BJ (cell line): ENCODE measurements at places on chromosomes 11 and 22.

DNA sequence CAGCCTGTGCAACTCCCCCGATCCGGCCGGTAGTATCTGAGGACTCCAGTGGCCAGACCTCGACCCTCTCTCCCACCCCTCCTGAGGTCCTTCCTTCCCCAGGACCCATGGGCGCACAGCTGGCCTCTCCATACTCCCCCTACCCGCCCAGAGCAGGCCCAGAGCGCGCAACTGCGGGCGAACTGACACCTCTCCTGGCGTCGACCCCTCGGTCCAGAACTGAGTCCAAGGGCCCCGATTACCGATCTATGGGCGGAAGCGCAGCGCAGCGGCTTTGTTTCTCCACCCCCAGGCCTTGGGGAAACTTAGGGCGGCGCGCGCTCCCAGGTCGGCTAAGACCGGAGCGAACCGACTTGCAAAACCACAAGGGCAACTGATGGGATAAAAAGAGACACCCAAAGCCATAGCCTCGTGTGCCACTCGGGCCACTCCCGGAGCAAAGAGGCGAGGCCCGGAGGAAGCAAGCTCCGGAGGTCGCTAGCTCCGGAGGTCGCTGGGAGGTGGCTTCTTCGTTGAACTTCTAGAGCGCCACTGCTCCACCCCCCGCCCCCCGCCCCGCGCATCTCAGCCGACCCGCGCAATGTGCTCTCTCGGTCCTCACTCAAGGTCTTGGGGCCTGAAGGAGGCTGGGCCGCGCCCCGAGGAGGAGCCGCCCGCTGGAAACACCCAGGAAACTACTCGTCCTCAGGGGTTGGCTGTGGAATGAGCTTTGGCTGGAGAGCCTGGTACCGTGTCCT, 9.8 kb upstream of the ALX4 start:
- no peak for DNase-seq

GRCh38 chr11:80343436-80343835, 902.6 kb upstream of the TENM4 start:
- DNase-seq = no peak

DNA sequence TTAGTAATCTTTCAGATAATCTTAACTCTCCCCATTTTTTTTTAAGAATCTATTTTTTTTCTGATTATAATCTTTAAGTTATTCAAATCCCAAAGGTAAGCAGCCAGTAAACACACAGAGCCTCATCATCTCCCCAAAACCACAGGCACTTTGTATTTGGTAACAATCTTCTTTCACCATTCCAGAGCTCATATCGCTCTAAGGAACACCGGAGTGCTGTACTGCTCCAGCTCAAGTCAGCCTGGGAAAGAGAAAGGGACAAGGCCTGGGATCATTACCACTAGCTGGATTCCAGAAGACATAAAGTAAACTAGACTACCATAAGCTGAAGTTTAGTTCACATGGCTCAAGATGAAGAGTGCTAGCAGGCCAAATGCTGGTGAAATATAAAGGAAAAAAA, 73.0 kb upstream of the APOA1 start:
- DNase-seq = no peak

- DNase-seq = no peak
Measured at GRCh38 chr22:45626198-45626651, 45.4 kb upstream of the ATXN10 start.

DNA sequence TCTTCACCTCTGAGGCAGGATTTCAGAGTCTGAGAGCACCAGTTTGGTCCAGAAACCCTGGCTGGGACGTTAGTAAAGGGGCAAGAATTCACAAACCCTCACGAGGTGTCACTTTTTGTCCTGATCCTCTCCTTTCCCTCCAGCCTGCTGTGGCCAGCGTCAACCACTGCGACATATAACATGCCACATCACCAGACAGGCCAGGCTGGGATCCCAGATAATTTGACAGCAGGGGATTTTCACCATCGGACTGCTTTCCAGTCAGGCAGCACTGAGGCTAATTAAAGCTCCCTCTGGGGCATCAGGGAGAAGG, 36.8 kb upstream of the RBFOX2 start:
- no peak for DNase-seq

DNA sequence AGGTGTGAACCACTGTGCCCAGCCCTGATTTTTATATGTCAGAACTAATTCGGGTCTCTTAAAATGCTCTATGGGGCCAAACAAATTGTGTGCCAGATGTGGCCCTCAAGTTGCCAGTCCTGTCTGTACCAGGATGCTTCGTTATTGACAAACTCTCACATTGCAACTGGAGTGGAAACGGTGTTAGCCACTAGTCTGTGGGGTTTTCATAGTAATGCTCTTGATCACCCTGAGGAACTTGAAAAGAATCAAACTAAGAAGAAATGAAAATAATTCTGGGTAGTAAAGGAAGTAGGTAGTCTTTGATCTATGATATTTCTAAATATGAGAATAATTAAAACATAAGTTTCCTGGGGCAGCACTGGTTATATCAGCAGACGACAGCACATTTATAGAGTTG, 67.3 kb upstream of the ADSL start:
- no peak for DNase-seq

GRCh38 chr11:62176766-62177165, 13.2 kb upstream of the SCGB1D1 start:
- DNase-seq = no peak

DNA sequence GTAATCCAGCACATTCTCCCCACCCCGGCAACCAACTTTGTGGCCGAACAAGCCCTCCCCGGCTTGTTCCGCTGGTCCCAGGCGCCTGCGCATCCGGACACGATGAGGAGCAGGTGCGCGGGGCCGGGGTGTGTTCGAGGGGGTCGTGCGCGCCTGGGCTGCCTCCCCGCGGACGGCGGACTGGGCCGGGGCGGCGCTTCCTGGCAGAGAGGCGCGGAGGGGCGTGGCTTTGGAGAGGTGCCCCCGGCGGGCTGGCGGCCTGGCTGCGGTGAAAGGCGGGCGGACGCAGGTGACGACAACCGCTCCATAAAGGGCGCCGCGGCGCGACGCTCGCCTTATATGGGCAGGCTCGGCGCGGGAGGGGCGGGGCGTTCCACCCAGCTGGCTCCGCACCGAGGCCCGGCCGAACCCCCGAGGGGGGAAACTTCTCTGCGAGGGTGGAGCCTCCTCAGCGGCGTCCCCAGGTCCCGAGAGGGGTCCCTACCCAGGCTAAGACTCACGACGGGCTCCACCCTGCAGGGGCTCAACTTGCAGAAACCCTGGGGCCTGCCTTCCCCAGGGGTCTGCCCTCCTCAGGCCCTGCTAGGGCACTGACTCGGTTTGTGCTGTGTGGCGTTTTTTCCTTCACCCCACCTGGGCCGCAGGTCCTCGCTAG, 26.4 kb downstream of the TXN2 start:
- no peak for DNase-seq

GRCh38 chr11:120208777-120209176, 2.1 kb upstream of the OAF start:
- no peak for DNase-seq

DNA sequence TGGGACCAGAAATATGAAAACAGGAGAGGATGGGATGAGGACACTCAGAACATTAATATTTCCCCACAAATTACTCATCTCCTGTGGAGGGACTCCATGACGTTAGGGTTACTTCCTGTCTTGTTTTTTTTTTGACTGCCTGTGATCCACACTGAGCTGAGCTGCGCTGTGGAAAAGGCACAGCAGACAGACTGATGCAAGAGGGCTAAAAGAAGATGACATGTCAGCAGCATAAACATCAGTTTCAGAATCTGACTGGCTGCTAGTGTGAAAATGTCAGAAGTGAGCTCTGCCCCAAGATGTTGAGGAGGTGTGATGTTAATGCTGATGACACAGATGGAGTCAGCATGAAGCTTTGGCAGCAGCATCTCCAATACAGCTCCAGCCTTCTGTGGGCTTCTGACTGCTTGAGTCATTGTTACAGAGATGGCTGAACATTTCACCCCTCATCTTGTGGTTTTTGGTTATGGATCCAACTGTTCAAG, 286.8 kb downstream of the BLID start:
- peak; percentile 98 for DNase-seq

- no peak for DNase-seq
Measured at GRCh38 chr22:24160546-24160945, 20.7 kb upstream of the SUSD2 start.

DNA sequence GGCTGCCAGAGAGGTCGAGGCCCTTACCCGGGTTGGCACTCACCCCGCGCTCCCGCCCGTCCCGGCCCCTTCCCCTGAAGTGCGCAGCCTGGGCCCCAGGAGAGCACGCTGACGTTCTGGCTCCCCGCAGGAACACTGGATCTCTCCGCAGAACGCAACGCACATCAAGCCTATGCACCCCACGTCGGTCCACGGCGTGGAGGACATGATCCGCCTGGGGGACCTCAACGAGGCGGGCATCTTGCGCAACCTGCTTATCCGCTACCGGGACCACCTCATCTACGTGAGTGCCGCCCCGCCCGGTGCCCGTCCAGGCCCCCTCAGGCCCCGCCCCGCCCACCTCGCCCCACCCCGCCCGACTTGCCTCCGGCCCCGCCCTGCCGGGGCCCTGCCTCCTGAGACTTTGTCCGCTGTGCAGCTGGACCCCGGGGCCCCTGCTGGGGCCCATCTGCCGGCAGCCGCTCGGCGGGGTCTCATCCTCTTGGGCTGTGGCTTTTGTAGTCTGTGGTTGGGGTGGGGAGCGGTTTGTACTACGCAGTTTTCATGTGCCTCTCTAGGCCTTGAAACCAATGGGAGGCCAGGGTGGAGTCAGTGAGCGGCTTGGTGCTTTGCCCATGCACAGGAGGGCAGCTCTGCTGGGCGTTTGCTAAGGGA, 19.7 kb downstream of the MYO7A start:
- DNase-seq = no peak

DNA sequence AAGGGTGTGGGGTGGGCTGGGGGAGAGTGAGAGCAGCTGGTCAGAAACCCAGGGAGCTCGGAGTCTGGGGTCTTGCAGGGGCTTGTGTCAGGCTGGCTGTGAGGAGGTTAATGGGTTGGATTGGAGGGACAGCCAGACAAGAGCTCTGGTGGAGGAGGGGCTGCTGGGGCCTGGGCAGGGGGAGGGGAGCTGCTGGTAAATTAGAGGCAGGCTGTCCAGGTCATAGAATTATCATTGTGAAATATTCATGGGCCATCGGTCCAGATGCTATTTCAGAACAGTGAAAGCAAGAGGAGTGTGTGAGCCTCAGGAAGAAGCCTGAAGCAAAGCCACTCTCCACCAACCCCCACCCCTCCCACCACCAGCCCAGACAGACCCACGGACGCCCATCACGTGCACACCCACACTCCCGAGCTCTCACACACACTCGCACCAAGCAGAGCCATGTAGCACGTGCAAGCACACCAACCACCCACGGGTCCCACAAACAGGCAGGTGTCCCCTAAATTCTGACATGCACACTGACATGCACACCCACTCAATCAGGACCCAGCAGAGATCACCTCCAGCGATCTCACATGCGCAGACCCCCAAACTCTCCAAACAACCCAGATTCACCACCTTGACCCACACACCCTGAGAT, 18.8 kb downstream of the RTN4RL2 start:
- no peak for DNase-seq

DNA sequence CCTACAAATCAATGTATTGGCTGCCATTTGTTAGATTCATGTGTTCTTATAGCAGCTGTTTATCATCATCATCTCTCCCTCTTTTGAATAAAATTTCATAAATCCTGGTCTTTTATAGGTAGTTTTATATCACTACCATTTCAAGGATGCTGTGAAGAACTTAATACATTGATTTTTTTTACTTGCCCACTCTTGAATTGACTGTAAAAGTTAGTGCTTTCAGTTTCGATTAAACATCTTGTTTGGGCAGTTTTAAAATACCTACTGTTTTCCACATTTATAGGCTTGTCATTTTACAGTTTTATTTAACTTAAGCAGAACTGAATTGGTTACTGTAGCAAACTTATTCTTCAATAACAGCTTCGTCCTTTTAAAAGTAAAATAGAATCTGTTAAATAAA, 59.5 kb downstream of the TTC17 start:
- no peak for DNase-seq

DNA sequence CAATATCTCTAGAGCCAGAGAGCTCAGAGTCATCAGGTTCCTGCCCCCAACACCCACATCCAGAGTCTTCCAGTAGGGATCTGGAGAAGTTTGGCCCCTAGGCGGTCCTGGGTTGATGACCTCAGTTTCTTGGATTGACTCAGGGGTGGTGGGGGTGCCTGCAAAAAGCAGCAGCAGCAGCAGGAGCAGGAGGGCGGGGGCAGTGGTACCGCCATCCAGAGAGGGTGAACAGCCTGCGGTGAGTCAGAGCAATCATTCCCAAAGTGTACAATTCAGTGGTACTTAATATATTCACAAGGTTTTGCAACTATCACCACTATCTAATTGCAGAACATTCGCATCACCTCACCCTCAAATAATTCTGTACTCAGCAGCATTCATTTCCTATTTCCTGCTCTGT, 9.9 kb upstream of the SEC14L3 start:
- DNase-seq = no peak

- DNase-seq = peak; percentile 33
Measured at GRCh38 chr11:105297463-105297862, 157.9 kb upstream of the CARD18 start.

- no peak for DNase-seq
Measured at GRCh38 chr11:121024989-121025388, 1.1 kb downstream of the TBCEL start.

- no peak for DNase-seq
Measured at GRCh38 chr22:26785932-26786331, 128.5 kb downstream of the MIAT start.

GRCh38 chr11:9762531-9762930, 98.7 kb downstream of the SWAP70 start:
- DNase-seq = no peak

- DNase-seq = no peak
Measured at GRCh38 chr11:33636104-33636503, 64.5 kb downstream of the C11orf91 start.

GRCh38 chr11:87136236-87136635, 98.5 kb downstream of the TMEM135 start:
- no peak for DNase-seq
